Hematopoietic multipotent progenitor cell treated with erythropoietin and hydrocortisone succinate and interleukin-3 and kit ligand, for 4 days (in vitro differentiated cells): ENCODE measurements at places on chromosomes 3 and 15.

DNA sequence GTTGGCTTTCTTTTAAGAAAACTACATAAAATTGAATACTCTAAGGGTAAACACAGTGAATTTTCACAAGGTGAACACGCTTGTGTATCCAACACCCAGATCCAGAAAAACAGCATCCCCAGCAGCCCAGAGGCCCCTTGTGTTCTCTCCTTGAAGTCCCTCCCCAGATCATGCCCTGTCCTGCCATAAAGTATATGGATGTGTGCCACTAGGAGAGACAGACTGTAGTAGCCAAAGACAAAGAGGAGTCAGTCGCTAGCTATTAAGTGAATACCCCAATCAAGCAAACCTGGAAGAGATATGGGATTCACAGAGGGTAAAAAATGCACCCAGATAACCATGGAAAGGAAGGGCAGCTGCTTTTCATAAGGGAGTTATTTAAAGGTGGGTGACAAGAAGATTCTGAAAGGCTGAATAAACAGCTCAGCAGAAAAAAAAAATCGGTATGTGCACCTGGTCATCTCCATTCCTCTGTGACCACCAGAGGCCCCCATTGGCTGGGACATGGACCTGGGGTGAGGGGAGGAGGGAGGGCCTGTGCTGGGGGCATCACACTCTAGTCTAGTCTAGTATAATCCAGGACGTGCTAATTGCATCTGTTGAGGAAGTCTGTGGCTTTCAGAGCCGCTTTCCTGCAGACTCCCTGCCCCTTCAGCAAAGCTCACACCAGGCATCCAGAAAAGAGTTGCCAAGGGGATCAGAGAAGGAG is 167.3 kb upstream of the NDN start:
- DNase-seq: no peak

GRCh38 chr3:13786811-13787210 is 93.1 kb downstream of the WNT7A start:
- no peak for DNase-seq

- peak; percentile 78 for DNase-seq
Observed at GRCh38 chr3:112786002-112786590, 60.6 kb downstream of the CD200R1L start.

GRCh38 chr3:15330031-15330596 is 2.3 kb downstream of the SH3BP5 start:
- DNase-seq: no peak

GRCh38 chr3:157794771-157795170 is 291.6 kb upstream of the VEPH1 start:
- no peak for DNase-seq

DNA sequence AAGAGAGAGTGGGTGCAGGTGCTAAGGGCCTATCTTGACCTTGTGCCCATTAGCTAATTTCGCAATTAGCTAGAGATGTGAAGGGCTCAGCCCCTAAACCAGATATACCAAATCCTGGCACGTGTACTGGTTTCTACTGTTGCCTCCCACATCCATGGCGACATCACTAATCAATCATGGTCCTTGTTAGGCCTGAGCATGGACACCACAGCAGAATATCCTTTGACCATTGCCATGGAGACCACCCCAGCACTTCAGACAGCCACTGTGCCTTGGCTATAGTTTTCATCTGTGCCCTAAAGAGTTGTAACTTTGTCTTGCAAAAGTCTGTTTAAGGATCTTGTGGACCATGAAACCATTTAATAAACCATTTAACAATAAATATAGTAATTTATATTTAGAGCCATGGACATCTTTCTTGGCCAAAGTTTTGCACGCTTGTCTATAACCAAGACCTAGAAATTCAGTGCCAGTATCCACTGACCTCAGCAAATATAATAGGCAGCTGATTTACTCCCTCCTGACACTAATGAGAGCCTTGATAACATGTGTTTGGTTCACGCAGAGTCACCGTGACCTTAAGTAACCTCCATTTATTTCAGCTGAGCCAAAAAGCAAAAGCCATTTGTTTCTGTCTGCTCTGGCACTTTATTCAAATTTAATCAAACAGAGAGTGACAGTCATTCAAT is 43.4 kb downstream of the COLQ start:
- DNase-seq: no peak

GRCh38 chr15:39593656-39594445 is 13.0 kb downstream of the THBS1 start:
- DNase-seq: no peak

- DNase-seq: peak; percentile 83
Observed at GRCh38 chr15:68553994-68554720, 24.6 kb upstream of the CORO2B start.

- peak; percentile 29 for DNase-seq
Observed at GRCh38 chr3:54122324-54123002, at the start of gene CACNA2D3. TSS of gene CACNA2D3 (plus strand) at chr3:54122552.

DNA sequence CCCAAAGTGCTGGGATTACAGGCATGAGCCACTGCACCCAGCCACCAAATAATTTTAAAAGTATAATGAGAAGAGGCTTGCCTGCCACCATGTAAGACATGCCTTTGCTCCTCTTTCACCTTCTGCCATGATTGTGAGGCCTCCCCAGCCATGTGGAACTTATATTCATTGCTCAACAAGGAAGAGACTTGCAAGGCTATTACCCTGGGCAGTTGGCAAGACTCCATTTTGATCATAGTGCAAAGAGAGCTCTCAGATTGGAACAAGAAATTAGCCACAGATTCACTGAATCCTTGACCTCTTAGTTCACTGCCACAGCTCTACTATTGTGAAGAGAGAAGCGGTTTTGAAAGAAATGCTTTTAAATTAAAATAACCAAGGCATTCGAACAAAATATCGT is 6.1 kb downstream of the SCAP start:
- no peak for DNase-seq

- no peak for DNase-seq
Observed at GRCh38 chr15:90617171-90617570, 87.4 kb downstream of the CRTC3 start.

DNA sequence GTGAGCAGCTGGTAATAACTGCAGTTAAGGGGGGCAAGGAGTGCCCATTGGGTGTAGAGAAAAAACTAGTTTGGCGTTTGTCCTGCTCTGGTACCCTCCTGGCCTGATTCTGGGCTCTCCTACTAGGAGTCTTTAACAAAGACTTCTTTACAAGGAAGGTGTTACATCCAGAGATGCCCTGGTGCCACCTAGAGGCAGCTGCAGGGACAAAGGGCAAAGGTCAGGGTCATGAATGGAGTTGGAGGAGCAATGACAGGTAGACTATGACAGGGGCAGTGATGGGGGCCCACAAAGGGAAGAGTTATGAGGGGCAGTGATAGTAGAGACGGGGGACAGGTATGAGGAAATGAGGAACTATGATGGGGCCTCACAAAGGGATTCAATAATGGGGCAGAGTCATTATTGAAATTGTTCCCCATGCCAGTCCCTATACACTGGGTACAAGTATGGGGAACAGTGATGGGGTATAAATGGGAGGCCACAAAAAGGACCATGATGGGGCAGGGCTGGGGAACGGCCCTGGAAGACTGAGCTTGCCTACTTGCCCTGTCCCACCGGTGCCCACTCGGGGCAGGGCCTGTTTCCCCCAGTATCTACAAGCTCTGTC is 7.9 kb downstream of the CCDC71 start:
- DNase-seq: peak; percentile 80

DNA sequence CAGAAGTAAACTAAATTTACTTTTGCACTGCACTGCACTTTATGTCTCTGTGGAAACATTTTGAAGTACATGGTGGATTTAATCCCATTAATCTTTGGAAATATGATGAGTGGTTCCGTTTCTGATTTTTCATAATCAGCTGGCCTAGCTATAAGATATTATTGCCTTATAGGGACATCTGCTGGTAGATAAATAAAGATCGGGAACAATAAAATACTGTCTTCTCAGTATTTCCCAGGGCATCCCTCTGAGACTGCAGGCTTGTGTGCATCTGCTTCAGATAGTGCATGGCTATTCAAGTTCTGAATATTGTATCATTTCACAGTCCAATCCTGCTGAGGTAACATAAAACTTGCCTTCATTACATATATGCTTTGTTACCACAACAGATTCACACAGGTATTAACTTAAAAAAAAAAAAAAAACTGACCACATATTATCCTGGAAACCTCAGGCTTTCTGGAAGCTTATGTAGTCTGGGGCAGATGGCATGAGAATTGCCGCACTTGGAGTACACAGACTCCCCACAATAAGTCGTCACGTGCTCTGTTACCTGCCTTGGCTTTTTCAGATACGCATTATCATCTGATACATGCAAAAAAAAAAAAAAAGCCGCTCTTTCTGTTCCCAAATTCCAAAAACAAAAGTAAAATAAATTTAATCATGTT is 330.8 kb upstream of the AGTR1 start:
- DNase-seq: peak; percentile 4

DNA sequence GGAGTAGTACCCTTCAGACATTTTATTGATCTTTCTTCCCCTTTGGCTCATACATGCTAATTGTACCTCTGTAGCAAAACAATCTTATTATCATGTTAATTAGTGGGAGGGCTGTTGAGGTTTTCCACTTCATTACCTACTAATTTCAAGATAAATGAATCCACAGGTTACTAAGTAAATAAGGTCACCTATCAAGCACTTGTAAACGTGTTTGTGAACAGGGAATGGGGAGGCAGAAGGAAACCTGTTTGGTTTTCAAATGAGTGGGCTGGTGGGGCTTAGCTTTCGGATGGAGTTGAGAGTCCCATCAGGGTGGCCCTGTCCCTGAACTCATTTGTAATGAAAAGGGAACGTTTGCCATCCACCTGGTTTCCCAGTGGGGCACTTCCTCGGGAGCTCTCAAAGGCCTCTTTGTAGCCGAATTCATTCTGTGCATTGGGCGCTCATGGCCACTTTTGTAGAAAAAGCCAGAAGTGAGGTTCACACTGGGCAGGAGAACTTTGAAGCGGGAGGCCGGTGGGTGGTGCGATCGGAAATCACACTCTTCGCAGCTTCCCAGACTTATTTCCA is 419.8 kb upstream of the NR2F2 start:
- DNase-seq: no peak
